Stimulated activated CD4-positive, alpha-beta T cell treated with anti-CD3 and anti-CD28 coated beads, Interleukin-4, amount 100 ng/mL, for 4 hours (primary cell): ENCODE measurements at places on chromosomes 5 and 9.

DNA sequence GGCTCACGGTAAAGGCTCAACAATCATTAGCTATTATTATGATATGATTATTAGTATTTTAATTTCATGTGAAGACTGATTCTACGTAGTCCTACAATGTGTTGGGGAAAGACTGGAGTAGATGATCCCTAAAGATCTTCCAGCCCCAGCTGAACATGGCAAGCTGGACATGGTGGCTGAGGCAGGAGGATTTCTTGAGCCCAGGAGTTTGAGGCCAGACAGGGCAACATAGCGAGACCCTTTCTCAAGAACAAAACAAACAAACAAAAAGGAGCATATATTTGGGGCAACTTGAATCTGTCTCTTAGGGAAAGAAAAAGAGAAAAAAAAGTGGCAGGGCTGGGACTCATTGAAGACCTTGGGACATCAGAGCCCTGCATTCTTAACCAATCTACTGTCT, 16.2 kb upstream of the FAT2 start:
- no peak for DNase-seq

GRCh38 chr9:35489313-35490154, at the start of gene RUSC2:
TSS of gene RUSC2 (plus strand) at chr9:35490111. CDS start at chr9:35546522, 56,411 bp downstream.
- peak; percentile 48 for DNase-seq

DNA sequence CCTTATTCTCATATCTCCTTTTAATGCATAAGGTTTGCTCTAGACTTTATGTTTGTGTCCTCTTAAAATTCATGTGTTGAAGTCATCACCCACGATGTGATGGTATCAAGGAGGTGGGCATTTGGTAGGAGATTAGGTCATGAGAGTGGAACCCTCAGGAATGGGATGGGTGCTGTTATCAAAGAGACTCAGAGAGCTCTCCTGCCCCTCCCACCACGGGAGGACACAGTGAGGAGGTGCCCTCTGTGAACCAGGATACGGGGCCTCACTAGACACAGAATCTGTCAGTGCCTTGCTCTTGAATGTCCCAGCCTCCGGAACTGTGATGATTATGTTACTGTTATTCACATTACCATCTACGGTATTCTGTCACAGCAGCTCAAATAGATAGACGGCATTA, 359.0 kb downstream of the IRX1 start:
- DNase-seq: no peak

GRCh38 chr5:107979900-107980299, 309.2 kb upstream of the EFNA5 start:
- DNase-seq: no peak

GRCh38 chr9:121354141-121354540, 15.9 kb downstream of the STOM start:
- no peak for DNase-seq

GRCh38 chr5:172502969-172503368, 48.6 kb upstream of the SH3PXD2B start:
- no peak for DNase-seq

GRCh38 chr5:10744681-10745080, 16.4 kb downstream of the DAP start:
- DNase-seq: no peak

GRCh38 chr5:178381921-178382695, 149.5 kb upstream of the PHYKPL start:
- DNase-seq: no peak

GRCh38 chr5:174155706-174156105, 110.2 kb downstream of the NSG2 start:
- DNase-seq: no peak

- DNase-seq: no peak
Measured at GRCh38 chr5:175614223-175614815, 43.6 kb upstream of the HRH2 start.

DNA sequence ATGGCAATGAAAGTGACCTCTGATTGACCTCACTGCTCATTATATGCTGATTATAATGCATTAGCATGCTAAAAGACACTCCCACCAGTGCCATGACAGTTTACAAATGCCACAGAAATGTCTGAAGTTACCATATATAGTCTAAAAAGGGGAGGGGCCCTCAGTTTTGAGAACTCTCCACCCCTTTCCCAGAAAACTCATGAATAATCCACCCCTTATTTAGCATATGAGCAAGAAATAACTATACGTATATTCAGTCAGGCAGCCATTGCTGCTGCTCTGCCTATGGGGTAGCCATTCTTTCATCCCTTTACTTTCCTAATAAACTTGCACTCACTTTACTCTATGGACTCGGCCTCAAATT, 163.1 kb downstream of the ESM1 start:
- DNase-seq: no peak

GRCh38 chr9:38371495-38371894, 21.0 kb upstream of the ALDH1B1 start:
- no peak for DNase-seq

DNA sequence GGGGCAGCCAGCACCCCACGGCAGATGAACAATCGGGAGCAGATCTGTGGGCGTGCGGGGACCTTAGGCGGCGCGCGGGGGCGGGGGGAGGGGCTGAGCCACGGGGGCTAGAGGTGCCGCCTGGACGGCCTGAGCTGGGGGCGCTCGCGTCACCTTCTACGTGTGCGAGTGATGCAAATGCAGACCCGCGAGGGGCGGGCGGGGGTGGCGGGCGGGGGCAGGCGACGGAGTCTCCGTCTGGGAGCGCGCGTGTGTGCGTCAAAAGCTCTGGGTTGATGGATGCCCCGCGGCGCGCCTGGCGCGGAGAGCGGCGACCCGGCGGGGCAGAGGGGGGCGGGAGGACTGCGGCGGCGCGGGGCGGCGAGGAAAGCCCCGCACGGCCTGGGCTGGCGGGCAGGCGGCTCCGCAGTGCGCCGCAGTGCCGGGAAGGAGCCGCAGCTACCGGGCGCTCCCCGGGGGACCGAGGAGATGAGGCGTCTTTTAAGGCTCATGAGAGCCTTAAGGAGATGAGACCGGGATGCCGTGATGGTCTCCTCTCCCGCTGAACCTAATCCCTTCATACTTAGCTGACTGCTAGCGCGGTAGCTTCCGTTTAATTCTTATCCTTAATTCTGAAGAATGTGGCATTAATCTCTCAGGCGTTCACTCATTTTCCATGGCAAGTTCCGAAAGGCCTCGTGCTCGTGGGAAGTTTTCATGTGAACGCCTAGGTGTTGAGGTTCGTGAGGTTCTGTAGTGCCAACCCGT, 1.5 kb downstream of the SV2C start:
- peak; percentile 3 for DNase-seq

DNA sequence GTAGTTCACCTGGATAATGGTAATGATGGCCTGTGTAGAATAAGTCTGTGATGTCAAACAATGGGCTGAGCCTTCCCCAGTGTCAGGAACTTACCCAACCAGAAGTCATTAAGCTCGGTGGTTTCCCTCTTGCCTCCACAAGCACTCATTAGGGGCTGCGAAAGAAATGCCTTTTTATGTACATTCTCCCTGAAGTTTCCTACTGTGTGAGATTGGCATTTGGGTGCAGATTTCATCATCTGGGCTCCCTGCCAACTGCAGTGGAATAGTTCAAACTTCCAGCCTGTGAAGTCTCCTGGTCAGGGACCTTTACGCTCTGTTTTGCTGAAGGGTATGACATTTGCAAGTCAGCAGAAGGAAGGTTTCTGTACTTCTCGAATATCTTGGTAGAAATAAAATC, 41.6 kb upstream of the TMEM215 start:
- no peak for DNase-seq

DNA sequence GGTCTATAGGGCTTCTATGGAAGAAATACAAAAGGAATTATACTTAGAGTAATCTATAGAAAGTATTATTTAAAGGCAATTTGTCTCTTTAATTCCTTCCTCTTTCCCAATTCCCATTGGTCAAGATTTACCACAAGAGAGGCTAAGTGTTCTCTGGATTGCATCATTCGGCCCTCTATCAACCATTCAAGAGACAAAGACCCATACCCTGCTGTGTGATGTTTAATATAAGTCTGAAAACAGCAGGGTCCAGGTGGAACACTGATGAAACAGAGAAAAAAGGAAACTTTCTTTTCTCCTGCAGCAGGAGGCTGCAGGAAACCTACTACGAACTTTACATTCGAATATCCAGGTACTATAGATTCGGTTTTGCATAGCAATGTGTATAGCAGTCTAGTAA, 323.4 kb downstream of the CHSY3 start:
- DNase-seq: no peak

DNA sequence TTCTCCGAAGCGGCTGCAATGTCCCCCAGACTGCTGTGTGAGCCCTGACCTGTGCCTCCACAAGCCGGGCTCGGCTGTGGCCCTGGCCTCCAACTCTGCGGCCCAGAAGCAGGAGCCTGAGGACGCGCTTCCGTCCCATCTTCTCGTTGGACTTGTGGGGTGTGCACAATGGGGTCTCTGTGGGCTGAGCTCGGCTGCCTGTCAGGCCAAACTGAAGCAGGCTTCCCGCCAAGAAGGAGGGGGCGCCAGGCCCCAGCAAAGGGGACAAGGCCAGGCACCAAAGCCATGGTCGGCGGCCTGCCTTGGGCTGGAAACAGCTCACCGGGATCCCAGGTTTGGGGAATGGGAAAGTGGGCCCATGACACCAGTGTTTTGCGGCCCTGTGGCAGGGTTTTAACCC, 4.1 kb downstream of the NOTCH1 start:
- no peak for DNase-seq

- DNase-seq: no peak
Measured at GRCh38 chr5:141855265-141856036, 22.8 kb downstream of the PCDH1 start.

GRCh38 chr5:5581080-5581479, 158.6 kb downstream of the ICE1 start:
- no peak for DNase-seq

DNA sequence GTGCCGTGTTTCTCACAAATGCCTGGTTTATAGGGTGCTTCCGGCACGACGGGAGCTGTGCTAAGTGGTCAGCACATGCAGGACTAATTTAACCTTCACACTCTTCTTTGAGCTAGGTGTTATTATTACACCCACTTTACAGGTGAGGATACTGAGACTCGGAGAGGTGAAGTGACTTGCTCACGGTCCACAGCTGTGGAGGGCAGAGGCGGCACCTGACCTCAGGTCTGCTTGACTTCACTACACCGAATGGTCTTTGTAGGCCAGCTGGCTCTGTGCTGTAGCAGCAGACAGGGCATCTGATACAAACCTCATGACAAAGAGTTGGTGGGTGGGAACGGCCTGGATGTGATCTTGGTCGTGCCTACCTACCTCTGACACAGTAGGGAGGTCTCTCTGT, 102.0 kb upstream of the BOD1 start:
- no peak for DNase-seq

- no peak for DNase-seq
Measured at GRCh38 chr5:67652201-67652600, 455.6 kb upstream of the CD180 start.

DNA sequence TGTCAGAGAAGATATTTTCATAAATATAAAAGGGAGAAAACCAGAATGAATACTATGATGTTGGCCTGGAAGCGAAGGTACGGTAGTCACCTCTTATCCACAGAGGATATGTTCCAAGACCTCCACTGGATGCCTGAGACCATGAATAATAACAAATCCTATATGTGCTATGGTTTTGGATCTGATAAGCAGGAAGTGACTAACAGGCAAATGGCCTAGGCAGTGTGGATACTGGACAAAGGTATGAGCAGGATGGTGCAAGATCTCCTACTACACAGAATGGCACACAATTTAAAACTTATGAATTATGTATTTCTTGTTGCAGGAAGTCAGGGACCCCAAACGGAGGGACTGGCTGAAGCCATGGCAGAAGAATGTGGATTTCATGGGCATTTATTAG, 48.2 kb downstream of the ADAMTS12 start:
- DNase-seq: no peak

DNA sequence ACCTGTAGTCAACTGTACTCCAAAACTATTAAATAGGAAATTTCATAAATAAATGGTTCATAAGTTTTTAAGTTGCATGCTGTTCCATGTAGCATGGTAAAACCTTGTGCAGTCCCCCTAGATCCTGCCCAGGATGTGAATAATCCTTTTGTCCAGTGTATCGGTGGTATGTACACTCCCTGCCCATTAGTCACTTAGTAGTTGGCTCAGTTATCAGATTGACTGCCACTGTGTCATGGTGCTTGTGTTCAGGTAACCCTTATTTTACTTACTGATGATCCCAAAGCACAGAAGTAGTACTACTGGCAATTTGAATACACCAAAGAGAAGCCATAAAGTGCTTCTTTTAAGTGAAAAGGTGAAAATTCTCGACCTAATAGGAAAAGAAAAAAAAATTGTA, 134.2 kb downstream of the RNF180 start:
- no peak for DNase-seq

DNA sequence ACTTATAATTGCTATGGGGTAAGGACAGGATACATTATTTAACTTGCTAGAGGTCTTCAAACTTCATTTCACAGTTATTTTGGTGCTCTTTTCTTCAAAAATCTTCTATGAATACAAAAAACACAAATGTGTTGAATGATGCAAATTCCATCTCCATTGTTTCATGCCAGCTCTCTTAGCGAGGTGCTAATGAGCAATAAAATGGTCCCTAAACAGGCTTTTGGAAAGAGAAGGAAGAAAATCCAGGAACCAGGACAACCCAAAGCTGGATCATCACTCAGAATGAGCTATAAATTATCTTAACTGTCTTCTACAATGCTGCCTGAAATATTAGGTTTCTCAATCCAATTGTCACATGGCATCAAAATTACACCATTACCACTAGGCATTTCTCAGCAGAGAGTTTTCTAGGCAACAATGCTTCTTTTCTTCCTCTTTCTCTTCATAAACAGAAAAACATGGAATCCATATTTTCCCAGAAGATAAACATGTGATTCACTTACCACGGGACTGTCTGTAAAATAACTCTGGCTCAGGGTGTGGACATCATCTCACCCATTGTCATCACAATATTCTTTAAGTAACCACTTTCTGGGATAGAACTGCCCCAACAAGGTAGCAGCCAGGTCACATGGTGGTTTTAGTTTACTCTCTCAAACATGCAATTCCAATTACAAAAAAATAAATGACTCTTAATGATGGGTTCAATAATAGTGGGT, 249.4 kb downstream of the NPR3 start:
- no peak for DNase-seq

GRCh38 chr9:78101247-78101646, 69.6 kb upstream of the GNAQ start:
- no peak for DNase-seq

- DNase-seq: no peak
Measured at GRCh38 chr9:123120131-123120530, 86.7 kb downstream of the GPR21 start.

- DNase-seq: no peak
Measured at GRCh38 chr5:36378551-36378950, 76.8 kb upstream of the RANBP3L start.

GRCh38 chr9:95053611-95054570, 263.6 kb downstream of the FANCC start:
- DNase-seq: no peak

DNA sequence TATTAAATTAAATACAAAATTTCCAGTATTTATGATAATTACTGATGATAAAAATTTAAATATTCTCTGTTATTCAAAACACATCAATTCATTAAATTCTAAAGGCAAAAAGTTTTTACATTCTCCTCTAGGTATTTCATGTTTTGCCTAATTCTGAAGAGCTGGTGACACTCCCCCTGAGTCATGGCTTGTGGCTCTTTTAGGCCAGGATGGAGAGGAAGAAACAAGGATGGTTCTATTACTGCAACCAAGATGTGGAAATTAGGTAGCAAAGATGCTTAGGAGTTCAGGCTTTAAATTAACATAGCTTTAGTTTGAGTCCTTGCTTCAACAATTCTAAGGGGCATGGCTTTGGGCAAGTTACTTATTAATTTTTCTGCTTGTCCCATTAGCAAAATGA, 1295.8 kb downstream of the EFNA5 start:
- no peak for DNase-seq
